ENCODE measurements at places on chromosomes 7 and 10.

DNA sequence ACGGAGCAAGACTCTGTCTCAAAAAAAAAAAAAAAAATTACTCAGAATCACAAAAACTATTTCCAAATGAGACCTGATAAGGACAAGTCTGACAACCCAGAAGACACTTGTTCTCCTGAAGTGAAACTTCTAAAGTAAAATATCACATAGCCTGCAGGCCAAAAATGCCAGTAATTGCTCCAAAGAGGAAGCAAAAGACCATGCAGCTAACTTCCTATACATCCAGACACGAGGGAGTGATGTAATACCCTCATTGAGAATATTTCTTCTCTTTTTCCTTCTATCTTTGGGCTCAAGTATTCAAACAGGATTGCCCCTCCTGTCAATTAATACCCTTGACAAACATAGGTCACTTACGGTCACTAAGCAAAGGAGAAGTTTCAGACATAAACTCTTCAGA is 31.2 kb downstream of the ARMH3 start:
- DNase-seq = no peak

- no peak for DNase-seq
Observed at GRCh38 chr7:150326657-150327268, 3.4 kb upstream of the ACTR3C start.

DNA sequence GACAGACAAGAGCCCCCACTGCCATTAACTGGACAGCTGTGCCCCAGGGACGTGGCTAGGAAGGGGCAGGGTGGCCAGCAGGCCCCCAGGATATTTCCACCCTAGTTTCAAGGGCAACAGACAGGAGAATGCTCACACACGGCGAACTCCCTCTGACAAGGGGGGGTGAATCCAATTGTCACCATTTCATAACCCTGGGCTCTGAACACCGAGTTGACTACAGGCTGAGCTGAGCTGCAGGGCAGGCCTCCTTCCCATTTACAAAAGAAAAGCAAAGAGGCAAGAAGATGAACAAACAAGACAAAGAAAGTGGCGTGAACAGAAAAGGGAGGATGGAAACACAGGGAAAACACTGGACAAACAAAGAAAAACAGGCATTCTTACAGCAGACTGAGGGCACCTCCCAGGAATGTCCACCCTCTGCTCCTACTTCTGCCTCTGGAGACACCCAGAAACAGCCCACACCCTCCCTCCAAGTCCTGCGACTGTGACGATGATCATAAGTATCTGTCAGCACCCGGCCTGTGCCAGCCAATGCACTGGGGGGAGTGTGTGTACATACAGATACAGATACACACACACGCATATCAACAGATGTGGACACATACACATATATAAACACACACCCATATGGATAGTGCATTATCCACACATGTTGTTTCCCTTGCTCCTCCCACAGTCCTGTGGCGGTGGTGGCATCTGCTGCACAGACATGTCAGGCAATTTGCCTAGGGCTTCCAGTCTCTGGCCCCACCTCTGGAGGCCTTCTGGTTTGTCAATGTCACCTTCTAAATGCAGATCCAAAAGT is 66.2 kb downstream of the FAM53B start:
- DNase-seq = no peak

- DNase-seq = no peak
Observed at GRCh38 chr10:109450702-109451101, 472.6 kb downstream of the XPNPEP1 start.

GRCh38 chr7:55309040-55309991 is 55.8 kb upstream of the LANCL2 start:
- DNase-seq = no peak

GRCh38 chr10:62000037-62000603 is 98.6 kb downstream of the ARID5B start:
- DNase-seq = no peak

Data from NCI-H1092 (cell line).